NCI-H1417 (cell line): ENCODE measurements at places on chromosomes 5 and 9.

DNA sequence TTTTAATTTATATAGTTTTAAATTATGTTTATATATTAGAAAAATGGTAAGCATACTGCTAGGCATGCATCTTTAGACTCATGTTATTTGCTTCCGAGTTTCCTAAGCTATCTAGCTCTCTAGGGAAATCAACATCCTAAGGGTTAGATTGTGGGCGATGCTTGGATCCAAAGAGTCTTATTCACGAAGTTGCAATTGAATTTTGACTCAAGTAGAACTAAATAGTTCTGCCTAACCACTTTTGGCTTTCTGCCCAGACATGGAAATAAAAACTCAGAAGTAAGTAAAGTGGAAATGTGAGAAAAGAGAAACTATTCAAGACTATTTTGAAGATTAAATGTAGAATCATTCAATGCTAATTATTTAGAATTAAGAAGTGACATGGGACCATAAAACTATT, 440.4 kb downstream of the CDH18 start:
- no peak for DNase-seq

DNA sequence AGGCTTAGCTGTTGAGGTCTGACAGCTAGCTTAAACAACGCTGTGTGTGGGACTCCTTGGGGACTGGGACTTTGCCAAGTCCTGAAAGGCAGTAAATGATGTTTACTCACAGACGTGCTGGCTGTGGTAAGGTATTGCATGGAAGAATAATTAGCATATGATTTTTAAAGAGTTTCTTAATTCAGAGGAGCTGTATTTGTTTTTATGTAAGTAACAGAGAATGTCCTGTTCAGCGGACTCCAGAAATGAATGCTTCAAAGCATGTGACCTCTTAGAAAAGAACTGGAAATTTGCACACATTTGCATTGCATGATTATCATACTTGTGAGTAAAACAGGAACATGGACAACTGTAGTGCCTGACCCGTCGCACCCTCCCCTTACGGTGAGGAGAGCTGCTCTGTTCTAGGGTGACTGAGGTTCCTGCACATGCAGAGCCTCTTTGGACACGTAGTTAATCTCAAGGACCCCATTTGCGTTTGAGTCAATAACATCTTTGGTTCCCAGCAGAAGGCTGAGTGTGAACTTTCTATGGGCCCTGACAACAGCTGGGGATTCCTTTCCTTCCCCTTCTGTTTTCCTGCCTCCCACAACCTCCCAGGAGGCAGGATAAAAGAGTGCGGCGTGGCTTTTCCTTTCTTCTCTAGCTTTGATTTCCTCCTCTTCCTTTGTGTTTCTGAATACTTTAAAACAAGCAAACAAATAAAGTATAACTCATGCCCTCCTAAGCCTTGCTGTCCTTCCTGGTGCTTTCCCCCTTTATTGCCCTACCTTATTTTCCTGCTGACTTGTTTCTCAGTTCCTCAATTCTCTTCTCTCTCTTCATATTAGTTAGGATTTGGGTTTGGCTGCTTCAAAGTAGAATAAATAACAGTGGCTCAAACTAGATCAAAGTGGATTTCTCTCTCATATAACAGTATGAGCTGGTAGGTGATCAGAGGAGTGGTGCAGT, 157.2 kb upstream of the CD180 start:
- DNase-seq: peak; percentile 30

DNA sequence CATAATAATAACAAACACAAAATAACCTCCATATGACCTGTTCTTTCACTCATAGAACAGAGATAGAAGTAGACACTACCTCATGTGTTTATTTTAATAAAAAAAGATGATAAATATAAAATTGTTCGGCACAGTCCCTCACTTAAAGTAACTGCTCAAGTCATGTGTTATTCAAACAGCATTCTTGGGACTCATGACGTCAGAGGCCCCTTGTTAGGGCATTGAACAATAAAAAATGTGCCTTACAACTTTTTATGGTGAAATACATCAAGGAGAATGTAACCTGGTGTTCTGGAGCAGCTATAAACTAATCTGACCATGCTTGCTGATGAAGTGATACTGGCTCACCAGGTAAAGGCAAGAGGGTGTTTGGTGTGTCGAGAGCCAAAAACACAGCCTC, 12.2 kb upstream of the NDFIP1 start:
- no peak for DNase-seq

- DNase-seq: no peak
These were observed 29.5 kb downstream of the KCNN2 start for GRCh38 chr5:114391321-114391720.

GRCh38 chr9:38622288-38622674, 1.9 kb upstream of the ANKRD18A start:
- peak; percentile 67 for DNase-seq

DNA sequence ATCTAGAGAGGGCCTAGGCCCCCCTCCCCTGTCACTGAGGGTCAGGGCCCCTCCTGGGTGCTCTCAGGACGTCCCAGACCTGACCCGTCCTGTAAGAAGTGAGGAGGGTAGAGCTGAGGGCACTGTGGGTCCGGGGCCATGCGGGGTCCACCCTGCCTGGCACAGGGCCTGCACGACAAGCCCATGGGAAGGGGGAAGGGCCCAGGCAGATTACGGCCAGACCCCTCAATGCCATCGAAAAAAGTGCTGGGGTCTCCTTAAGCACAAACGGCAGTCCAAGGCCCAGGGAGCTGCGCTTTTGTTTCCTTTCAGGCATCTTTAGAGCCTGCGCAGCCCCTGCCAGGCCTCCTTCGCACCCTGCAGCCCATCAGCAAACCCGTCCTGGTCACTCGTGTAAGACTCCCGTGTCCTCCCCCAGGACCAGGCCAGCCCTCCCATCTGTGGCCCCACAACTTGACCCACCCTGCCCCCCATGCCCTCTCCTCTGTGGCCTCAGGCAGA, 4.4 kb upstream of the EXOC3 start:
- no peak for DNase-seq

DNA sequence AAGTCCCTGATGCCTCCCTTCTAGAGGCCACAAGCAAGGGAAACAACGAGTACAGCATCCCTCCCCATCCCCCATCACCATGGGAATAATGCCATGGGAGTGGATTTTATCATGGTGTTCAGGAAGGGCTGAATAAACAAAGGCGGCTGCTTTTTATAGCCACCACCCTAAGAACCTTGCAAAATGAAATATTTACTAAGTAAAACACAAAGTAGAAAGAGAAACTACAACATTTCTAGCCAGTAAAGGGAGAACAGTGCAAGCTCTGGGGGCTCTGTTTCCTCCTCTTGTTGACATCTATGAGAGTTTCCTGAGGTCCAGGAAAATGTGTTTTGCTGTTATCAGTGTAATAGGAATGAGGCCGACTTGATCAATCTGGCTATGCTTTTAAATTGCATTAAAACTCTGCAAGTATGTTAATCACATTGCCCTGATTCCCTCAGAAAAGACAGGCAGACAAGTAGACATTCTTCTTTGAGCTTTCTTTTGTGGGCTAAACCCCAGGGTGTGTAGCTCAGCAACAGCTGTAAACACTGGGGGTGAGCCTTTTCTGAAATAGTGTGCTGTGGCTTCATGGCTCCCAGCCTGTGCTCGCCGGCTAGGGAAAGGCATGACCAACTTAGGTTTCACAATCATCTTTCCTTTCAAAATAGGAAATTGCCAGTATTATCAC, 31.1 kb downstream of the SV2C start:
- no peak for DNase-seq

- DNase-seq: no peak
These were observed 47.2 kb downstream of the CAMK2A start for GRCh38 chr5:150242251-150242894.

DNA sequence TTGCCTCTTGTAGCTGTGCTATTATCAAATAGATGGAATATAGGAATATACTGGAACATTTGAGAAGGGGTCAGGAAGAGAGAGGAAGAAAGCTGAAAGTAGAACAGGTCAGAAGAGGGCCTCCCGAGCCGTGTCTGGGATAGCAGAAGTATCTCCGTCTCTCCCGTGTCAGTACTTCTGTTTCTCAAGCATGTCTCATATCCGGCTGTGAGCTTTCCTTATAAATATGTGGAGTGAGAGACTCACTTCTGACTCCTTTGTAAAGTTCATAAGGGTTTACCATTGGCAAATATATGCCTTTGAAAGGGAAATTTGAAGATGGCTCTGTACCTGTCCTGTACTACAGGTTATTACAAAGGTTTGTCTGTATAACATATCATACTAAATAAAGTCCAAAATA, 50.3 kb downstream of the MOCS2 start:
- no peak for DNase-seq

DNA sequence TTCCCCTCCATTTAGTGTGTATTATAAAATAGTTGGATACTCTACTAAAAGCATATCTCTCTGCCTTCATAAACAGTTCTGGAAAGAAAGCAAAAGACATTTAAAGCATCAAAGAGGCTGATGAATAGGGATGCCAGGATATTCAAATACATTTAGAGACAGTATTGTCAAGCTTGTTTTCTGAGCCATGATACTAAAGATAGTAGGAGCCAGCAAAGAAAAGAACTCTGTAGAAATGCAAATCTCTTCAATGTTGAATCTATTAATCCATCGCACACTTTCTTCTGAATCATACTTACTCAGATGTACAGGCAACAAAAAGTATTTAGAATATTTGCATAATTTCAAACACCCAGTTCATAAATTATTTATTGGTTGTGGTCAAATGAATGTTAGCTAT, 207.1 kb upstream of the MEF2C start:
- DNase-seq: no peak

GRCh38 chr9:15182101-15182551, 124.9 kb downstream of the TTC39B start:
- DNase-seq: peak; percentile 31

DNA sequence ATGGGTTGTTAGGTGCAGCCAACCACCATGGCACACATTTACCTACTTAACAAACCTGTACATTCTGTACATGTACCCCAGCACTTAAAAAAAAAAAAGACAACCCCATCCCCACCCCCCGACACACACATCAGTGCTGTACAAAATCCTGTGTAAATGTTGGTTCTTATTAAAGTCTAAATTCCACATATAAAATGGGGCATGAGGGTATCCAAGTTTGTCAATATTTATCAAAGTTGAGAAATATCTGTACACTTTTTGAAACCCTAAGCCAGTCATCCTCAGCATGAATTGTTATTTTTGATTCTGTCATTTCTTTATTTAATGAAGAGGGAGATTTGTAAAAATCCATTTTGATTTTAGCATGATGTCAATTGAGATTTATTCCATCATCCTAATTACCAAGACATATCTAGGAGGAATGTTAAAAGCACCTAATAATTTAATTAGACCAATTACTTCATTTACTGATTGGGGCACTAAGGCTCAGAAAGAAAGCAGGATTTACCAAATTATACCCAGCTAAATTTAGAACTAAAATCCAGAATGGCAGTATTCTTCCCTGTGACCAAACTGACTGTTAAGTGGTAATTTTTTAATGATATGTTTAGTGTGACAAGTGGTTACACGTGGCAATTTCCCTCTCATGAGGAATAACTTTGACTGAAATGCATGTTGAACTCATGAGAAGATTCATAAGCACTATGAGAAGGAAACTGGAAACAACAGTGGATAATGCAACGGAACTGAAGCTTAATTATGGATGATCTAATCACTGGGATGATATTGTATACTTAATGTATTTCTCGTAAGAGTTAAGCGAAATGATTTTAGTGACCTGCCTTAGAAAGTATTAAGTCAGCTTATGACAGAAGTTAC, 195.9 kb downstream of the SGCD start:
- peak; percentile 62 for DNase-seq

GRCh38 chr5:58294598-58295305, 165.1 kb downstream of the PLK2 start:
- DNase-seq: no peak

- DNase-seq: no peak
These were observed 9.0 kb downstream of the OR1J1 start for GRCh38 chr9:122468735-122469134.

DNA sequence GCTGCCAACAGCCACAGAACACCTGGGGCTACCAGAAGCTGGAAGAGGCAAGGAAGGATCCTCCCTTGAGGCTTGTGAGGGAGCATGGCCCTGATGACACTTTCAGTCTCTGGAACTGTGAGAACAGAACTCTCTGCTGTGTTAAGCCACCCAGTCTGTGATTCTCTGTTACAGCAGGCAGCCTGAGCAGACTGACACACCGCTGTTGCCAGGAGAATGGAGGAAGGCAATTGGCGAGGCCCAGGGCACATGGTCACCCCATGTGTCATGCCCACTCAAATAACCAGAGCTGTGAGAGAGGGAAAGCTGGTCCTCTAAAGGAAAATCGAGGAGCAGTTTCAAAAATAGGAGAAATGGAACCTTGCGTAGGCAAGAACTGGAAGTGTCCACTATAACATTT, 12.0 kb upstream of the KIF4B start:
- DNase-seq: no peak

GRCh38 chr9:9963841-9964240, 649.0 kb downstream of the PTPRD start:
- DNase-seq: no peak

DNA sequence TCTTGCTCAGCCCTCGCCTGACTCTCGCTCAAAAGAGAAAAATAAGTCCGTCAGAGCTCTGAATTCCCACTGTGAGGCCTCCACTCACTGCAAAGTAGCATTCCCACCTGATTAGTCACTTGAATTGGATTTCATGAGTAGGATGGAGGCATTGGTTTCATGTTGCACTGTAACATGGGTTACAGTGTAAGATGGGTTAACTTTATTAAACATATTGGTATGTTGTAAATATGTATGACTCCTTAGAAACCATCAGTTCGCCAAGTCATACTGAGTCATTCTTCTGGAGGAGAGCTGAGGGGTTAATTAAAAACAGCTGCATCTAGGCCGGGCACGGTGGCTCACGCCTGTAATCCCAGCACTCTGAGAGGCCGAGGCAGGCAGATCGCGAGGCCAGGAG, 93.8 kb upstream of the BNC2 start:
- DNase-seq: no peak

DNA sequence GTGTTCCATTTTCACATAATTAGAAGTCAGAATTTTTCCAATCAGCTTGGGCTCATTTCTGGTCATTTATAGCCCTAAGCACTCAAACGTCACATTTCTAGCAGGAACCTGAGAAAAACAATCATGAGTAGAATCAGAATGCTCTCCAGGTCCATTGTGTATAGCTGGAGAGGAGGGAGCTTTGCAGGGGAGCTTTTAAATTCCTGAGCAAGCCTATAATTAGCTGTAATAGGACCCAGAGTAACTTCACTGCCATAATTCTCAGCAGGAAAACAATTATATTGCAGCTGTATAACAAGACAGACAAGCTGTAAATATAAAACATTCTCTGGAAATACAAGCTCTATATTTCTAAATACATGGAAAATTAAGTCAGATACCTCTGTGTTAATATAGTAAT, 637.6 kb upstream of the SGCD start:
- DNase-seq: peak; percentile 17

DNA sequence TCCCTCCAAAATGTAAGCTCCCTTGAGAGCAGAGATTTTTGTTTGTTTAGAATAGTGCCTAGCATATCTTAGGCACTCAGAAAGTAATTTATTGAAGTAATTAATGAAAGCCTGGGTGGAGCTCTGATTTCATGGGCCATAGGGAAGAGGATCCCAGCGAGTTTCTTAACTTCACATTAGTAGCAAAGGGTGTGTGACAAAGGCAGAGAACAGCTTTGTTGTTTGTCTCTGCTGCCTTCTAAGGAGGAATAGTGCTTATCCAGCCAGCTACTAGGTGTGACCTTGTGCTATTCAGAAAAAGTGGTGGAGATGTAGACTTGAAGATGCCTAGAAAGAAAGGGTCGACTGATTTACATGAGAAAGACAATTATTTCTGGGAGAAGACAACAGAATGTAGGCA, 149.0 kb downstream of the CD180 start:
- DNase-seq: no peak
